NCI-H748 treated with DMSO at 0.1 percent for 48 hours (cell line): ENCODE measurements at places on chromosomes 12 and 14.

GRCh38 chr12:24919346-24920001 lies 29.4 kb downstream of the BCAT1 start:
- no peak for DNase-seq

DNA sequence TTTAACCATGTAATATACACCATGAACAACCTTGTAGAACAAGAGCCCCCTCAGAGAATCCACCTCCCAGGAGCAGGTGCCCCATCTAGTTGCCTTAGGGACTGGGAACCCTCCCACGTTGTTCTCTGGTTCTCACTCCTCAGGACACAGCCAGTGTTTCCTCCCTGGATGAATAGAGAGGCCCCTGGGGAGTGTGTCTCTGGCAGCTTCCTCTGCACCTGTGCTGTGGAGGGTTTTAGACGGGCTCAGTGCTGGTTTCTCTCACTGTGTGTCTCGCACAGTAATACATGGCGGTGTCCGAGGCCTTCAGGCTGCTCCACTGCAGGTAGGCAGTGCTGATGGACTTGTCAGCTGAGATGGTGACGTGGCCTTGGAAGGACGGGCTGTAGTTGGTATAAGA lies 581.3 kb downstream of the TMEM121 start:
- no peak for DNase-seq

DNA sequence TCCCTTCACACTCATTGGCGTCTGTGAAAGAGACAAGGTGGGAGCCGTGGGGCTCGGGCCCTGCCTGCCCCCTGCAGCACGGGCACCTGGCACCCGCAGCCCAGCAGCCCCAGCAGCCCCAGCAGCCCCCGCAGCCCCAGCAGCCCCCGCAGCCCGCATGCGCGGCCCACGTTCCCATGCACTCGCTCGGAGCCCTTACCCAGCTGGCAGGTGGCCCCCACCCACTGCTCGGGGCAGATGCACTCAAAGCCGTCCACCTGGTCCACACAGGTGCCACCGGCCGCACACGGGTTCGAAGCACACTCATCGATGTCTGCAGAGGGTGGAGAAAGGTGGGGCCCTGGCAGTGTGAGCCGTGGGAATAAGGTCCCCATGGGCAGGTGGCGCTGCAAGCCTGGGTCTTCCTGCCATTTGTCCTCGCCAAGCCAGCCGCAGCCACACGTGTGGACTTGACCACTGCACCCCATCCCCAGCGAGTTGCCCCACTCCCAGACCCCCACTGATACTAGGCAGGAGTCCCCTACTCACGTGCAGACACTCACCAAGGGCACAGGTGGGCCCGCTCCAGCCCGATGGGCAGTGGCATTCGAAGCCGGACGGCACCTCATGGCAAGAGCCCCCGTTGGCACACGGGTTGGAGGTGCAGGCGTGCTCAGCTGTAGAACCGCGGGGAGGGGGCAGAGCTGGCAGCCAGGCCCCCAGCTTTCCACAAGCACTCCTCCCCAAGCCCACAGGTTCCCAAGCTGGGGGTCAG lies 17.3 kb downstream of the JAG2 start:
- no peak for DNase-seq

DNA sequence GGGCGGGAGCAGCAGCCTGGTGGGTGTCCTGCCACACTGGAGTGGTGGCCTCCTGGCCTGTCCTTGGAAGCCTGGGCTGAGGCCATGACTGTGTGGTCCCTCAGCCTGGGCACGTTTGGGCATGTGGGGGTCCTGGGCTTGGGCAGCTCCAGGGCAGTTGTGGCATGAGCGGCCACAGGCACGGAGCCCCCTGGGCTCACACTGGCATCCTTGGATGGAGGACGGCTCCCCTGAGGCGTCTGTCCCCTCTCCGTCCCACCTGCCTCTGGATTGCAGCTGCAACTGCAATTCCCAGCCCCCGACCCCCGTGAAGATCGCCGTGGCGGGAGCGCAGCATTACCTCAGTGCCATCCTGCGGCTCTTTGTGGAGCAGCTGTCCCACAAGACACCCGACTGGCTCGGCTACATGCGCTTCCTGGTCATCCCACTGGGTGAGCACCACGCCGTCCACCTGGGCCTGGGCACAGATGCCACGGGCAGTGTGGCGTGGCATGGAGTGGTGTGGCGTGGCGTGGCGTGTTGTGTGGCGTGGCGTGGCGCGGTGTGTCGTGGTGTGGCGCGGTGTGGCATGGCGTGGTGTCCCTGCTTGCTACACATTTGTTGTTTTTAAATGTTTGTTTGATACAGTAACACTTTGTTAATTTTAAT lies 15.1 kb upstream of the TEX22 start:
- no peak for DNase-seq

- DNase-seq: peak; percentile 5
These were observed 151.5 kb downstream of the ATXN7L3B start for GRCh38 chr12:74689071-74689655.

- peak; percentile 40 for DNase-seq
These were observed 138.8 kb upstream of the WSCD2 start for GRCh38 chr12:107990325-107990724.

- DNase-seq: no peak
These were observed 50.9 kb downstream of the KCNA5 start for GRCh38 chr12:5094551-5094950.

- DNase-seq: no peak
These were observed 61.6 kb downstream of the SERPINA3 start for GRCh38 chr14:94673781-94674231.

DNA sequence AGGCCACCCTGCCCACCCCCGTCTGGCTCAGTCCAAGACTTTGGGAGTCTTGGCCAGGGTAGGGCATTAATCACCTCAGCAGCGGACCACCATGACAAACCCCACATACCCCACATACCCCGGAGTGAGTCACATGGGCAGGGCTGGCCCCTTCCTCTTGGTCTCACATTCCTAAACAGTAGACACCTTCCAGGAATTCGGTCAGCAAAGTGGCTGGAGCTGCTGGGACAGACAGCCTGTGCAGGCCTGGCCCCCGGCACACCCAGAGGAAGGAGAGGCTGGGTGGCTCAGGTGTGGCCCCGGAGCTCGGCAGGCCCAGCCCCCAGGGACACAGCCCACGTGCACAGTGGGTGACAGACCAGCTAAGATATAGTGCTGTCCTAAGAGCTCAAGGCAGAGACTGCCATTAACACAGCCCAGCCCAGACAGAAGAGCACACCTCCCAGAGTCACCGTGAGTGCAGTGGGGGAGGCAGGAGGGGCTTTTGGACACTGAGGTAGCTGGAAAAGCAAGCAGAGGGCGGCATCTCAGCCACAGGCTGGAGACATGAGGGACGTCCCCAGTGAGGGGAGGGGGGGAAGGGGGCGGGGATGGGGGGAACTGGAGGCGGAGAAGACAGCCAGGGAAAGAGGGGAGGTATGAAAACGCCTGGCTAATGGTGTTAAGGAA lies 24.0 kb downstream of the CCDC85C start:
- DNase-seq: no peak

GRCh38 chr14:102046337-102047278 lies 40.2 kb downstream of the HSP90AA1 start:
- DNase-seq: peak; percentile 17

DNA sequence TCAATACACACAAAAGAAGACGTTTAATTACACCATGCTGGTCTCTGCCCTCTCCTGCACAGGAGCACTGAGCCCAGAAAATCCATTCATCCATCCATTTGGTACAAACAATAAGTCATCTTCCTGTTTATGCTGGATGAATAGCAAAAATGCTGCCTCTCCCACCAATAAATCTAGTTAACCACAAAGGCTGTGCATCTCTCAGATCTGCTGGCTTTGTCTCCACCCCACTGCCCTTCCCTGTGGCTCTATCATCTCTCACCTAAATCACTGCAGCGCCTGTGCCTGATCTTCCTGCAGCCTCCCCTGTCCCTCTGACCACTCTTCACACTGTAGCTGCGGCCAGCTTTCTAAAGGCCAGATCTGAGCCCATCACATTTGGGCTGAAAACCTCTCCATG lies 72.9 kb upstream of the DDX11 start:
- DNase-seq: no peak

- DNase-seq: peak; percentile 68
These were observed 34.2 kb upstream of the KICS2 start for GRCh38 chr12:64256166-64256800.

DNA sequence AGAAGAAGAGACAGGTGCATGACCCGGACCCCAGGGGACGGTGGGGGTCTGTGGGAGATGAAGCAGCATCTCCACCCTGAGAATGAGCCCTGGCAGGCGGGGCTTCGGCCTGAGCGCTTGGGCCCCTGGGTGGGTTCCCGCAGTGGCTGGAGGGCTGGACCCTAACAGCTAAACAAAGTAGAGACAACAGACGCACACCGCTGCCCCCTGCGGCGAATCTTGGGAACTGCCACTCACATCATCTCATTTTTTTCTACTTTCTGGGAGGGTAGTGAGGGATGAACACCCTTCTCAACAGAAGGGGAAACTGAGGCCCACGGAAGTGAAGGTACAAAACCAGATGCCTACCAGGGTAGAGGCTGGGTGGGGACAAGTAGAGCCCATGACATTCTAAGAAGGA lies 104.7 kb downstream of the RFLNA start:
- no peak for DNase-seq

DNA sequence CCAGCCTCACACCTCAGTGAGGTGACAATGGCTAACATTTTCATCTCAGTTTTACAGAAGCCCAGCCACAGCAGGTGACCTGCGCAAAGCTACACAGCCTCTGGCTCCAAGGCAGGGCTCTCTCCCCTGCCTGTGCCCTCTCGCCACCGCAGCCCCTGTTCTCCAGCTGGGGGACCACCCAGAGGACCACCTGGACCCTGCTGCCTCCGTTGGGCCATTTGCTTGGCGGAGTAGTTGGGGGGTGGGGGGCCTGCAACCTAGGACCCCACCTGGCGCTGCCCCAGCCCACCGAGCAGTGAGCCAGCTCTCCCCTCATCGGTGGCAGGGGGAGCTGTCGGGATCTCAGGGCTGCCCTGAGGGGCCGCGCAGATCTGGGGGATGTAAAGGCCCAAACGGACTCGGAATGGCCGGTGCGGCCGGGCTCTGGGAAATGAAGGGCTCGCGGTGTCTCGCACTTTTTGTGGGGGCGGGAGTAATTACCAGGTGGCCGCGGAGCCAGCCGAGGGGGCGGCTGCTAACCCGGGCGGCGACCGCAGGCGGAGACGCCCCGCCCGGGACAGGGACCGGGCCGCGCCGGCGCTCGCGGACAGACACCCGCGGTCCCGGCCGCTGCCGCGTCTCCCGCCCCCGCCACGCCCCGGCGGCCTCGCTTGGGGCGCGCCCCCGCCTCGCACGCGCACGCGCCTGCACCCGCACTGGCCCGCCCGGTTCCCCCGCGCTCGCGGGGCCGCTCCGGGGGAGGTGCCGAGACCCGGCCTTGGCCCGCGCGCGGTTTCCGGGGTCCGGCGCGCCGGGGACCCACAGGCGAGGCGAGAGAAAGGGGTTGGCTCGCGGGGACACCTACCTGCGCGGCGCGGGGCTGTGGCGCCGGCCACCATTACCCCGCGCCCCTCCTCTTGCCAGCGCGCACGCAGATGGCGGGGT lies 8.6 kb upstream of the GPR68 start:
- DNase-seq: no peak
